ENCODE measurements at places on chromosomes 13 and 19. TPM values are rescaled to one million over a fixed set of nuclear protein-coding genes. Genes with fewer than 3 reads are reported as not detected.
A peak's percentile ranks its signal among the peaks of the same experiment; 100 is the strongest.

GRCh38 chr19:11578258-11579142 is 1.1 kb upstream of the ACP5 start:
- no peak overlapping the region for H3K27ac ChIP-seq
- H3K4me1 ChIP-seq = peaks cover 15% of the 10 kb centered on the region
- DNase-seq = peak; percentile 18
- peak overlapping the region; percentile 79 for H3K4me3 ChIP-seq
- no peaks in the 10 kb centered on the region for H3K27me3 ChIP-seq

DNA sequence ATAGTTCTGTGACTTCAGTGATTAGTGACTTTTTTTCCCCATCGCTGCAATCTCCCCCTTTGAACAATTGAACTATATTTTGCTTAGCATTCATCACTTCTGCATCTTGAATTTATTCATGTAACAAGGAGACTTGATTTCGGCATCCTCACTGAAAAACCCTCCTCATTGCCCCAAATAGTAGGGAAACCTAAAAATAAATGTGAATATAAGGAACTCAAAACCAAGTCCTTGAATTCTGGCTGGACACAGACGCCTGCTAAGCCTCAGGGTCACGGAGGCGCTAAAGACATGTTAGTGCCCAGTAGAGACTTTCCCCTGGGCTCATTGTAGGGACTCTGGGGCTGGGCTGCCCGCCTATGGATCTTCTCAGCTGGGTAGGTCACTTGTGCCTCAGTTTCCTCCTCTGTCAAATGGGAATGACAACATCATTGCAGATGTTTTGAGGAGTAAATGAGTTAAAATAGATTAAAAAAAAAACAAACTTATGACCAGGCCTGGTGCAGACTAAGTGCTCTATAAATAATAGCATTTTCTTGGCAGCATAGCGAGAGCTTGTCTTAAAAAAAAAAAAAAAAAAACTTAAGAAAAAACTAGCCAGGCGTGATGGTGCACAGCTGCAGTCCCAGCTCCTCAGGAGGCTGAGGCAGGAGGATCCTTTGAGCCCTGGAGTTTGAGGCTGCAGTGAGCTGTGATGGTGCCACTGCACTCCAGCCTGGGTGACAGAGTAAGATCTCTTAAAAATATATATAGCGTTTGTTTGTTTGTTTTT is 1.8 kb upstream of the ADGRE5 start:
- H3K36me3 ChIP-seq = peaks cover 8% of the 10 kb centered on the region
- peaks cover 31% of the 10 kb centered on the region for H3K4me1 ChIP-seq
- H3K4me3 ChIP-seq = no peak overlapping the region
- no peak for DNase-seq

The ZNF284 gene
- total RNA-seq = 1.9 TPM

GRCh38 chr19:13790354-13790753 is 4.9 kb upstream of the ZSWIM4 start:
- DNase-seq = no peak
- H3K27ac ChIP-seq = peak overlapping the region; percentile 67
- no peaks in the 10 kb centered on the region for H3K27me3 ChIP-seq
- H3K4me1 ChIP-seq = peaks cover 33% of the 10 kb centered on the region

DNA sequence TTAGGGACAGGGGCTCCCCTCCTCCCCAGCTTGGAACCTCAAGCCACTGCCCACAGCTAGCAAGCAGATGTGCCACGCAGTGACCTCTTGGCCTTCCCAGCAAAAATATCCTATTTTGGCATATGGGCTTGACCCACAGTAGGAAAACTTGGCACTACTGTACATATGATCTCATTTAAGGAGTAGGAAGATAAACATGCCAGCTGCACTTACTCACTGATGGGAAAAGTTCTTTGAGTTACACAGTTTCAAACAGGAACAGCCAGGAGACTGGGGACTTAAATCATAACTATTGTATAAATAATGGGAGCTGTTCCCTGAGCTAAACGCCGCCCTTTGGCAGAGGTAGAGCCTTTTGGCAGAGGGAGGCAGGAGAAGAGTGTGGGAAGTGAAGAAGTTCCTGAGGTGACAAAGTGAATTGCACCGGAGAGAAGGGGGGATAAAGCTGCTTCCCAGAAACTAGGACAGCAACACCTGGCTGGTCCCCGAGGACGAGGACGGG is 6.1 kb downstream of the SACS start:
- H3K27me3 ChIP-seq = peaks cover 33% of the 10 kb centered on the region
- H3K27ac ChIP-seq = peak overlapping the region; percentile 41
- H3K4me3 ChIP-seq = no peak overlapping the region

- peaks cover 37% of the 10 kb centered on the region for H3K27me3 ChIP-seq
- H3K4me3 ChIP-seq = no peak overlapping the region
- no peaks in the 10 kb centered on the region for H3K36me3 ChIP-seq
- H3K4me1 ChIP-seq = peaks cover 12% of the 10 kb centered on the region
- H3K27ac ChIP-seq = no peak overlapping the region
Observed at GRCh38 chr19:33773704-33774624, 22.7 kb upstream of the KCTD15 start.

The DKKL1 gene
- not detected for total RNA-seq

The NLRP5 gene
- total RNA-seq = not detected

Data from T-helper 17 cell (primary cell).